ENCODE measurements at places on chromosomes 7 and 10.

DNA sequence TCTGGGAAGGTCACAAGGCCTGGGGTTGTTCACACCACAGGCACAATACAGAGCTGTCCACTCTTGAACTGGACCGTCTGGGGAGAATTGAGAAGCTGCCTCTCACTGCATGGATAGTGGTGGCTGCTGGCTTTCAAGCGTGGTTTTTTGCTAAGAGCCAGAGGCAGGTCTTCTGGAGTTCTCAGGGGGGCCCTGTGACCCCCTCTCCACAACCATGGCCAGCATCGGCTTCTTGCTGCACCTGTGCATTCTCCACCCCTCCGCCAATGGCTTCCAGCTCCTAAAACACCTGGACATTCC lies 140.3 kb downstream of the ADCY1 start:
- DNase-seq, result no peak

DNA sequence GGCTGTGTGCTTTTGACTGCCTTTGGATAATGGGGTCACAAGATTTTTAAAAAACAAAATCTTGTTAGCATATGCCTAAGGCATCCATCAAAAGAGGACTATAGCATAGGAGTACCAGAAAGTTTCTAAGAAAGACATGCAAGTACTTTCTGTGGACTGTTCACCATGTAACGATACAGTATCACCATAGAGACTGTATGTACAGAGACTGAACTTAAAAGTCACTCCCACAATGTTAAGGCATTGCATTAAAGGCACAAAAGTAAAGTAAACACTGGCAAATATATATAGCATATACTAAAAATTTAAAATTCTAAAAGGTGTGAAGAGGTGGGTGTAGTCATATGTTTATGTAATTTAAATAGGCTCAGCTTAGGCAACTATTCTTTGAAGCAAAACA lies 190.9 kb downstream of the IMMP2L start:
- no peak for DNase-seq

GRCh38 chr10:91564508-91564907 lies 68.4 kb downstream of the PPP1R3C start:
- no peak for DNase-seq

- no peak for DNase-seq
These were observed 78.2 kb upstream of the ZNF92 start for GRCh38 chr7:65295409-65295808.

- DNase-seq, result no peak
These were observed 209.0 kb upstream of the ZMIZ1 start for GRCh38 chr10:78859769-78860168.

GRCh38 chr10:110966146-110966545 lies 46.7 kb downstream of the SHOC2 start:
- no peak for DNase-seq

- DNase-seq, result no peak
These were observed 52.9 kb upstream of the HBP1 start for GRCh38 chr7:107115762-107116540.

DNA sequence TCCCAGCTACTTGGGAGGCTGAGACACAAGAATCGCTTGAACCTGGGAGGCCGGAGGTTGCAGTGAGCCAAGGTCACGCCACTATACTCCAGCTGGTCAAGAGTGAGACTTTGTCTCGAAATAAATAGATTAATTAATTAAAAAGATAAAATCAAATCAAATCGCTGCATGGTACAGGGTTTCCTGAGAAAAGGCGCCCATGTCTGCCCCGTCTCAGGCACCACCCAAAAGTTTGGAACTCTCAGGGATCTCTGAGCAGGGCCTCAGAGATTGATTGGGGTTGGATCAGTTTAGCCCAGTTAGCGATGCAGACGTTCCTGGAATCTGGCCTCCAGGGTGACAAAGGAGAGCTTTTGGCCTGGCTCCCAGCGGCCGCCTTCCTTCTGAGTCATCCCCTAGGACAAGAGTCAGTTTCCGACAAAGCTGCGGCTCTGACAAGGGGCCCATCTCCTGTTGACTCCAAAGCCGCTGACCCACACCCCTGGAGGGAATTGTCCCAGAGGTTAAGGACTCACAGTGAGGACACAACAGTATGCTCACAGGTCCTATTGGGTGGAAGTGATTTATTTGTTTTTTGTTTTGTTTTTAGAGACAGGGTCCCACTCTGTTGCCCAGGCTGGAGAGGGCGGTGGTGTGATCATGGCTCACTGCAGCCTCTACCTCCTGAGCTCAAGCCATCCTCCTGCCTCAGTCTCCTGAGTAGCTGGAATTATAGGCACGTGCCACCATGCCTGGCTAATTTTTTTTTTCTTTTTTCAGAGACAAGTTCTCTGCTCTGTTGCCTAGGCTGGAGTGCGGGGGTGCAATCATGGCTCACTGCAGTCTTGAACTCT lies 6.8 kb downstream of the ORAI2 start:
- DNase-seq, result no peak

GRCh38 chr10:33423154-33423529 lies 88.7 kb upstream of the NRP1 start:
- no peak for DNase-seq

DNA sequence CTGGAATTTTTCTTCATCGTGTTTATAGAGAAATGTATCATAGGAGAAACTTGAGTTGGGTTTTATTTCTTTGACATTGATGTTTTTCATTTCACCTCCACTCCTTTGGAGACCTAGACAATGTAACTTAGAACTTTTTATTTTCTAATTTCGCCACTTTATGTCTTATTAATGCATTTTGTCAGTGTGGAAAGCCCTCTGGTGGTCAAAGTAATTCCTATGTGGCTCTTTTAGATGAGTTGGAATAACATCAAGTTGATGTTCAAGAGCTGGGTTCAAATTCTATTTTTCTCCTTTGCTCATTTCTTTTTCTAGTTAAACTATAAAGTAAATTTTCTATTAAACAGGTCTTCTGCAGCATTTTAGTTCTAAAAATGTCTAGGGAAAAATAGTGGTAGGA lies 478.6 kb downstream of the LRMDA start:
- DNase-seq, result no peak

DNA sequence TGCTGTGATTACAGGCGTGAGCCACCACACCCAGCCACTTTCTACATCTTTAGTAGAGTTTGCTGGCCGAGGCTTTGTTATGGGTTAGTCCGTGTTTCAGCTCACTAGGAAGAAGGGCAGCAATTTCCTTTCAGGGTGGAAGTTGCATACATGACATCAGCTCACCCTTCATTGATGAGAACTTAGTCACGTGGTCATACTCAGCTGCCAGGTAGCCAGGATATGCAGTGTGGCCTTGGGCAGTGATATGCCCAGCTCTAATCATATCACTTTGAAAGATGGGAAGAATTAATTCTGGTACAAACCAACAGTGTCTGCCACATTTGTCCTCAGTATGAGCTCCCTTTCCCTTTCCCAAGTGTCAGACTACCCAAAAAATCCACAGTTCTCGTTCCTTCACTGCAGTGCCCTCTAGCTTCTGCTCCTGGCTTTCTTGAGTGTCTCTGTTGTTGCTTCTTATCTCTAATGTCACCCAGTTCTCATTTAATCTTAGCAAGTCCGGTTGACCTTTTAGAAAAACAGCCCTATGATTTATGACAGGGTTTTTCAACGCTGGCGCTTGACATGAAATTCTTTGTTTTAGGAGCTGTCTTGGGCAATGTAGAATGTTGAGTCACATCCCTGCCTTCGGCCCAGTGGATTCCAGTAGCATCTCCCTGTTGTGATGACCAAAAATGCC lies 108.7 kb upstream of the ITGB1 start:
- DNase-seq, result no peak

DNA sequence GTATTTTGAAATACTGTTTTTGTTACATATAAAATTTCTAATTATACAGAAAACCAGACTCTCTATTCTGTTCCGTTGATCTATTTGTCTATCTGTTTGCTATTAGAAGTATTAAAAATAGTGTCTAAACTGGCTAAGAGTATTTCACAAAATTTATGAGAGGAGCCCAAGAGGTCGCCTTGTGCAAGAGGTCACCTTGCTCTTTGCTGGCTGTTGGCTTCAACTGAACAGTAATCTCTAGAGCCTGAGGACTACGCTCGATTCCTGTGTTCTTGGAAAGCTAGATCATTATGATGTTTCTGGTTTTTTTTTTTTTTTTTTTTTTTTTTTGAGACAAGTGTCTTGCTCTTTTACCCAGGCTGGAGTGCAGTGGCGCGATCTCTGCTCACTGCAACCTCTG lies 428.6 kb downstream of the LRMDA start:
- DNase-seq, result no peak

All from activated T-helper 9 cell treated with anti-CD3 and anti-CD28 coated beads, Interleukin-2, amount 50 U/mL, for 16 hours (primary cell).